ENCODE measurements at places on chromosomes 12 and 14. TPM values are rescaled to one million over a fixed set of nuclear protein-coding genes. Genes with fewer than 3 reads are reported as not detected.
A peak's percentile ranks its signal among the peaks of the same experiment; 100 is the strongest.

DNA sequence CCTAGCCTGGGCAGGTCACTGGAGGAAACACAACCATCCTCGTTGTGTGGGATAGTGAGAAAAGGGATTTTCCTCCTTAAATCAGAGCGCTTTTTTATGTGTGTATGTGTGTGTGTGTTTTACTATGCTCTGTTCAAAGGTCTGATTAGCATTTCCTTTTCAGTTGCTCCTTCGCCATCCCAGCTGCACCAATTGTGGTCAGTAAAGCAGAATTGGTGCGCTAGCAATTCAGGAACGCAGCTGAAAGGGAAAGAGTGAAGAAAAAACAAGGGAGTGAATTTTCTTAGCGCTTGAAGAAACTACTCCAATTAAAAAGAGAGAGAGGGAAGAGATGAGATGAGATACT lies 173.3 kb upstream of the PARP11 start:
- no peak for DNase-seq

- DNase-seq: peak; percentile 31
These were observed 33.6 kb upstream of the CRY1 start for GRCh38 chr12:107126796-107127481.

GRCh38 chr14:77043177-77043983 lies 14.9 kb upstream of the IRF2BPL start:
- DNase-seq: no peak

TSPAN9 gene
- 17.2 TPM for total RNA-seq

A2ML1 gene
- total RNA-seq: 6.0 TPM
